T47D (cell line): ENCODE measurements at places on chromosomes 7 and 10.

- no peak for DNase-seq
These were observed 67.3 kb upstream of the UCN3 start for GRCh38 chr10:5297466-5297865.

DNA sequence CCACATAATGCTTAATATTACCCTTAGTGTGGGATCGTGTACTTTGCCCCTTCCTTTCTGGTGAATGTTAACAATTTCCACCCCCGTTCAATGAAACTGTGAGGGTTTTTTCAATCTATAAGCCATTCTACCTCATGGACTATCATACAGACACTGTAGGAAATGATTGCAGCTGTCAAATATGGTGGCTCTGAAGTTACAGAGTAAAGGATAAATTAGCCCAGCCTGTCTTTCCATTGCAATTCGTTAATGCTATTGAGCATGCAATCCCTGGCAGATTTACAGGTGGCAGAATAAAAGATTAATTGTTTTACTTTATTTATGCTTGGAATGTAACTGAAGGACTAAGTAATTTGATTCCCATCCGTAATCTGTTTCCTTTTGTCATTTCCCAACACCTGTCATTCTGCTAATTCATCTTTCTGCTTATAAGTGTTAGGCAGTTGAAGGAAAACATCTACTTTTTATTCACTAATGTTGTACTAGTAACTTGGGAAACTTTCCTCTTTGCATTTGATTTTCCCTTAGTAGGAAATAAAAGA is 1211.6 kb upstream of the LRRN3 start:
- no peak for DNase-seq

DNA sequence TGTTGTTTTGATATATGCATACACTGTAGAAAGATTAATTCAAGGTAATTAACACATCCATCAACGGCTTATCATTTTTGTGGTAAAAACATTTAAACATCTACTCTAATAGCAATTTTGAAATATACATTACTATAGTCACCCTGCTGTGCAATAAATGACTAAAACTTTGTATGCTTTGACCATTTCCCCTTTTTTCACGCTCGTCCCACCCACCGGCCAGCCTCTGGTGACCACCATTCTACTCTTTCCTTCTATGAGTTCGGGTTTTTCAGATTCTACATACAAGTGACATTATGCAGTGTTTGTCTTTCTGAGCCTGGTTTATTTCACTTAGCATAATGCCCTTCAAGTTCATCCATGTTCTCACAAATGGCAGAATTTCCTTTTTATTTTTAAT is 21.3 kb downstream of the CYCS start:
- no peak for DNase-seq

DNA sequence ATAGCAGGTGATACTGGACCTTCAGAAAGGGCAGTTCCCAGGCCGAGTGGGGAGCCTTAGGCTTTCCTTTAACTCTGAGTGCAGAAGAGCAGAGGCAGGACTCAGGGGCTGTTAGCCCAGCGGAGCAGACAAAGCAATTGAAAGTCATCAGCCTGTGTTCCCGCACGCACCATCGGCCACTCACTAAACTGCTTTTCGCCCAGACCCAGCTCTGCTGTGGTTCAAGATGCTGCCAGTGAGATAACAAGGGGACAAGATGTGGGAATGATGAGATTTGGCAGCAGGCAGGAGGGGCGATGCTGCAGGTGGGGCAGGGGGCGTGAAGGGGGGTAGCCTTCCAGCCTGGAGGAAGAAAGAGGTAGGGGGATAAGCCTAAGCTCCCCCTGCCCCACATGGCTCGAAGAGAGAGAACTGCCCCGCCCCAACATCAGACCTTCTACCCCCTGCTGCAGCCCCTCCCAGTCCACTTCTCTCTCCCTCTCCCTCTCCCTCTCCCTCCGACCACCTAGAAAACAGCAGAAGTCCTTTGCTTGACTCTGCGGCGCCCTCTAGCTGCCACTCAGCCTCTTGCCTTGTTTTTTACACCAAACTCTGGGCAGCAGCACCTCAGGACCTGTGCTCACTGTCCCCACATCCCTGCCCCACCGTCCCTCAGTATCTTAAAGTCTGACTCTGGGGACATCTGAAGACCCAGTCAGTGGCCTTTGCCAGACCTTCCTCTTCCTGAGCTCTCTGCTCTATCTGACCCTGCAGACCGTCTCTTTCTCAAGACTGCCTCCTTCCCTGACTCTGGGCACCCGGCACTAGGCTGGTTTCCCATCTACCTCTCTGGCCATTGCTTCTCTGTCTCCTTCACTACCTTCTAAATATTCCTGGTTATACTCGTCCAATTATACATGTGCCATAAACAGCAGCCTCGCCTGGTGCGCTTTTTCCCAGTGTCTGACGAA is 110.5 kb downstream of the C10orf105 start:
- peak; percentile 61 for DNase-seq

GRCh38 chr10:64112701-64113355 is 591.6 kb downstream of the REEP3 start:
- no peak for DNase-seq

DNA sequence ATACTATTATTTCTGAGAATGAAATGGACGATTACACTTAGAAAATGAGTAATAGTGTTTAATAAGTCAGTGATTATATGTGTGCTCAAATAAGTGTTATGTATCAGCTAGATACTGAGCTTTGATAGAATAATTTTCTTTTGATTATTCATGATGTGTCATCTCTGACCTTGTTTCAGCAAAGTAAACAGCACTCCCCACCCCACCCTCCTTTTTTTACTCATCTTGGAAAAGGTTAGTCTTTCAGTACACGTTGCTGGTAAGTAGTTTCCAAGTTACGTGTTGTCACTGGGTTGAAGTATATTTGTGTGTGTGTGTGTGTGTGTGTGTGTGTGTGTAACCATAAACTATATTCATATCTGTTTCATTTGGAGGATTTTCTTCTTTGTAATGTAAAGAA is 84.1 kb downstream of the GNAI1 start:
- DNase-seq = no peak

DNA sequence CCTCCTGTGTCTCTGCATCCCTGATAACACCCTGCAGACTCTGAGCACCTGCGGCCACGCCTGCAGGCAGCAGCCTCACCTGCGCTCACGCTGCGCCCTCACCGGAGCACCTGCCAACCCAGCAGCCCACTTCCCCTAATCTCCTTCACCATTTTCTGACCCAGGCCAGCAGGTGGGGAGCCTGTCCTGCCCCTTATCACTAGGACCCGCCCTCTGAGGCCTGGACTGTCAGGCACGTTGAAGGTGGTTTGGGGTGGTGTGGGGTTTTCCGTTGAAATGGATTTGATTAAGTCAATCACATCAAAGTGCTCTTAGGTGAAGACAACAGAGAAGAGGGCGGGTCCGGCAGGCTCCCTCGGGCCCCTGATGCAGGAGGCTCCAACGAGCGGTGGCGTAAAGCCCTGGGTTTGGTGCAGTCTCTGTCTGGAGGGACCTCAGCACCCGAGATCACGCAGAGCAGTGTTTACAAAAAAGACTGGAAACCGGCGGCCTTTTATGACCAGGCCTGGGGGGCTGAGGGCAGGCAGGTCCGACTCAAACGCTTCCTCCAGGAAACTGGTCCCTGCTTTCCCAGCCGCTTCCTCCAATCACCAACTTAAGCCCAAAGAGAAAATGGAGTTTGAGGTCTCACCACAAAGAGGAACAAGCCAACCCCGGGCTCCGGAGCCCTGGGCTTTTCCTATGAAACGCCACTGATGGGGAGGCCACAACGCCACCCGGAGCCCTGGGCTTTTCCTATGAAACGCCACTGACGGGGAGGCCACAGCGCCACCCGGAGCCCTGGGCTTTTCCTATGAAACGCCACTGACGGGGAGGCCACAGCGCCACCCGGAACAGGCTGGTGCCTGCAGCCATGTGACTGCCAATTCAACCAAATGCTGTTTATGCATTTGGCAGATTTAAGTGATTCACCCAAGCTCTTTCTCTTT is 45.5 kb downstream of the DPYSL4 start:
- DNase-seq = no peak

- peak; percentile 17 for DNase-seq
These were observed 136.5 kb downstream of the EPC1 start for GRCh38 chr10:32210306-32211045.

- no peak for DNase-seq
These were observed 245.4 kb downstream of the AUTS2 start for GRCh38 chr7:69843653-69844052.

GRCh38 chr10:3935141-3935540 is 150.1 kb upstream of the KLF6 start:
- DNase-seq = no peak

GRCh38 chr10:62352356-62352970 is 21.7 kb upstream of the ZNF365 start:
- DNase-seq = no peak

DNA sequence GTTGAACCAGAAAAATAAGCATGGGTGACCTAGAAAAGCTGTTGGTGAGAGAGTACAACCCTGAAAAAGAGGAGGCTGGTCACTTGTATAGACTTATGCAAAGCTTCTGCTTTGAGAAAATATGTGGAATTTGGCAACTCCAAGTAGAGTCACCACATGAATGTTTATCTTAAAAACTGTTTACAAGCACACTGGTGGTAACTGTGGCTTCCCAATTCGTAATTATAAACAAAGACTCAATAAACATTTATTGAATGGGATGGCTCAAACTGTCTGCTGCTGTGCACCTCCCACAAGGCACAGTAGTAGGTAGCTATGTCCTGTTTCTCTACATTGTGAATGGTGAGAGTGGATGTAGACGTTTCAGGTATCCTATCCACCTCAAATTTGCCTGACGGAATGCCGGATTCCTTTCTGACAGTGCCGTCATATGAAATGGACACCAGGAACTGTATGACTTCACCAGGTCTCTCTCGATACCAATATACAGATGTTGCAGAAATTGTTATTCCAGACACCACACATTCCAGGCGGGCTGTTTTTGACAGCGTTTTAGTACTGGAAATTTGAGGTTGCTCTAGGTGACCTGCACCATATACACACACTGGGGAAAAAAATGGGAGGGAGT is 43.4 kb upstream of the TARP start:
- DNase-seq = no peak

DNA sequence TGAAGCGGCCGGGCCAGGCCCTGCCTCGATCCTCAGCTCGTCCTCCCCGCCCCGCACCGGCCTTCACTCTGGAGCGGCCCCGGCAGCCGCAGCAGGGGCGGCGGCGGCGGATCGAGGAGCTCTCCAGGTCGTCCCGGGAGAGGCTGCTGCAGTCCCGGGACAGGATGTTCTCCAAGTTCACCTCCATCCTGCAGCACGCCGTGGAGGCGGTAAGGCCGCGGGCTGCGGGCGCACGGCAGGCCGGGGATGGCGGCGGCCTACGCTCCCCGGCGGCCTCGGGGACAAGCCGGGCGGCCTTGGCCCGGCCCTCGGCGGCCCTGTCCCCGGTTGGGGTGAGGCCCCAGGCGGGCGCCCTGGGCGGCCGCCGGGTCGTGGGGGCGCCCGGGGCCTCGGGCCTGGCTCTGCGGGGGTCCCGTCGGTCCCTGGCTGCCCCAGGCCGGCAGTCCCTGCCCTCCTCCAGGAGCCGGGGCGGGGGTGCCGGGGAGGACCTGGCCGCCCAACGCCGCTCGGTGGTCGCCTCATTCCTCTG is 399 bp downstream of the FHIP2A start:
- no peak for DNase-seq

DNA sequence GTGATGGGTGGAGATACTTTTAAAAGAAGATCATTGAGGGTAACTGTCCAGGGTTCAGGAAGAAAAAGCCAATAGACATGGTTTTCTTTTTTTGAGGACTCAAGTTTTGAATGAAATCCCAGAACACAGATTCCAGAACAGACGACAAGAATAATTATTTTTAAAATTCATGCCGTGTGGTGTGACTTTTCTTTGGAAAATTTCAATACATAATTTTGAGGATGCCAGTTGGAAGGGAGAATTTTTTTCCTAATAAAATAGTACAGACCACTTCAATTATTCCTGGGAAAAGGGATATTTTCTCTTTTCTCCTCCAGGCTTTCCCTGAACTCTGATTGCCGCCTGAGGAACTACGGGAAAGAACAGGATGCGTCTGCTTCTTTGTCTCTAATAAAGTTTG is 951.4 kb downstream of the KCNMA1 start:
- no peak for DNase-seq

GRCh38 chr7:11185179-11185815 is 211.6 kb downstream of the PHF14 start:
- DNase-seq = no peak

DNA sequence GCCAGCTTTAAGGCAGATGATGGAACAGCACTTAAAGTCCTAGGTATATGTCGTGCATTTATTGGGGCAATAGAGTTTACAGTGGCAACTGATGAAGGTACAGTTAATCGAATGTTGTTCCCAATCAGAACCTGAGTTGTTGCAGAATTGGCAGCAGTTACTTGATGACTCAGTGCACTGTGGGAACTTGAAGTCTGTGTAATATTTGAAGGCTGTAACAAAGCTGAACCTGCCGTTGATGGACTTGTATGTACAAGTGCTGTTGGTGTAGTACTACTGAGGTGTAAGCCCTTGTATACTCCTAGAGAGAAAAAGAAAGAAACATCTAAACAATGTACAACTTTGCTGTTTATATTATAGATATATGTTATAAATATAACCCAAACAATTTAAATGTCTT is 75.3 kb downstream of the EPC1 start:
- no peak for DNase-seq

GRCh38 chr10:85915245-85915846 is 451.2 kb downstream of the GRID1 start:
- no peak for DNase-seq

GRCh38 chr7:78139335-78139734 is 340.8 kb downstream of the PHTF2 start:
- no peak for DNase-seq

DNA sequence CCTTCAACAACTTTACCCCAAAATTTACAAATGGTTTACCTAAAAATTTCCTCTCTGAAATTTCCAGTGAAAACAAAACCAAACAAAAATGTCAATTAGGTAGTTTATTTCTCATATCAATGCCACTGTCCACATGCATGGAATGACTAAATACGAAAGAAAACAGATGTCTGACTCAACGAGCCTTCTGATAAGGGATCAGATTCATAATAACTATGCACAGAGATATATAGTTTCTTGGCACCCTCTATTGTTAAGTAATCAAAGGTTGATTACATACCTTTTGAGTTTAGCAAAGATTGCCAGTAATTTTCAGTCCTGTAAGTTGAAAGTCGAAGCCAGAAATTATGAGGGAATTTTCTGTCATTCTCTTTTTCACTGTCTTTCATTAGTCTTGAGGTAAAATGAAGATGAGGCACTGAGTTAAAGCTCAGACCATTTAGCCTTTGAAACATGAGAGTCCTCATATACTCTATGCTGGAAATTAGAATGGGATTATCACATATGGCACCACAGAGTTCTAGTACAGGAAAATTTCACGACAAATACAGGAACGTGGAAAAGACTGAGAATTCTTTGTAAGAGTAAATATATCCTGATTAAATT is 519.1 kb upstream of the ANKRD30A start:
- DNase-seq = no peak

GRCh38 chr7:44637788-44638594 is 31.6 kb downstream of the OGDH start:
- no peak for DNase-seq

- DNase-seq = no peak
These were observed 81.8 kb downstream of the MYL10 start for GRCh38 chr7:101547022-101547915.

GRCh38 chr7:36058020-36058592 is 94.9 kb upstream of the EEPD1 start:
- no peak for DNase-seq
